Islet precursor cell (in vitro differentiated cells): ENCODE measurements at places on chromosomes 2 and 18.

GRCh38 chr2:169324581-169325260, 37.6 kb downstream of the LRP2 start:
- DNase-seq: peak; percentile 87

GRCh38 chr2:119205001-119205706, 18.5 kb upstream of the STEAP3 start:
- no peak for DNase-seq

DNA sequence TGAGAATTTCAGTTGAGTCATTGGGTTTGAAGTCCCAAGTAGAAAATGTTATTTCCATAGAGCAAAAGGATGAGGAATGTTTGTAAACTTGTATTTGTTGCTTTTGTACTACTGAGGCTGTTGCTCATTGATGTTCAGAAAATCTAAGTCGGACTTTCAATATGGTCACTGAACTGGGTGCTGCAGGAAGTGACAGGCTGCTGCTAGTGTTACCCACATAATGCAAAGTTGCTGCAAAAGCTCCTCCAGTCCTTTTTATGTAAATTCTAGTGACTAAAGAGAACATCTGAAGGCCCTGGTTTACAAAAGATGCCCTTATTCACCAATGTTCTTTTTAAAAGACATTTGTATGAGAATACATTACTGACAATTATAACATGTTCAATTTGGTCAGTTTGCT, 131.1 kb upstream of the FAM98A start:
- DNase-seq: no peak

GRCh38 chr2:231640241-231640640, 47.6 kb downstream of the TEX44 start:
- no peak for DNase-seq

DNA sequence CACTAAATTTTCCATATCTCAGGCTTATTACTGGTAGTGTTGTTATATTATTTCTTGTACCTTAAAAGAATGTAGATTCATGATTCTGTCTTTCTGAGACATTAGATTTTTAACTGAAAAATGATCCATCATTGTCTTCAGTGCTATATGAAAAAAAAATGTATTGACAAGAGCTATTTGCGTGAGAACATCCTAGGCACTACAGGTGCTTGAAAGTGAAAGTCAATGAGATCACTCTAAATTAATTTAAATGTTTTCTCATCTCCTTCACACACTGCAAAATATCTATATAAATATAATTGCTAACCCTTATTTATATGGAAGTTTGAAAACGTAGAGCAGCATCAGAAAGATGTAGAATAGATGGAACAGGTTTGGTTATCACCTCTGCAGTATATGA, 684.6 kb downstream of the TRIB2 start:
- no peak for DNase-seq

DNA sequence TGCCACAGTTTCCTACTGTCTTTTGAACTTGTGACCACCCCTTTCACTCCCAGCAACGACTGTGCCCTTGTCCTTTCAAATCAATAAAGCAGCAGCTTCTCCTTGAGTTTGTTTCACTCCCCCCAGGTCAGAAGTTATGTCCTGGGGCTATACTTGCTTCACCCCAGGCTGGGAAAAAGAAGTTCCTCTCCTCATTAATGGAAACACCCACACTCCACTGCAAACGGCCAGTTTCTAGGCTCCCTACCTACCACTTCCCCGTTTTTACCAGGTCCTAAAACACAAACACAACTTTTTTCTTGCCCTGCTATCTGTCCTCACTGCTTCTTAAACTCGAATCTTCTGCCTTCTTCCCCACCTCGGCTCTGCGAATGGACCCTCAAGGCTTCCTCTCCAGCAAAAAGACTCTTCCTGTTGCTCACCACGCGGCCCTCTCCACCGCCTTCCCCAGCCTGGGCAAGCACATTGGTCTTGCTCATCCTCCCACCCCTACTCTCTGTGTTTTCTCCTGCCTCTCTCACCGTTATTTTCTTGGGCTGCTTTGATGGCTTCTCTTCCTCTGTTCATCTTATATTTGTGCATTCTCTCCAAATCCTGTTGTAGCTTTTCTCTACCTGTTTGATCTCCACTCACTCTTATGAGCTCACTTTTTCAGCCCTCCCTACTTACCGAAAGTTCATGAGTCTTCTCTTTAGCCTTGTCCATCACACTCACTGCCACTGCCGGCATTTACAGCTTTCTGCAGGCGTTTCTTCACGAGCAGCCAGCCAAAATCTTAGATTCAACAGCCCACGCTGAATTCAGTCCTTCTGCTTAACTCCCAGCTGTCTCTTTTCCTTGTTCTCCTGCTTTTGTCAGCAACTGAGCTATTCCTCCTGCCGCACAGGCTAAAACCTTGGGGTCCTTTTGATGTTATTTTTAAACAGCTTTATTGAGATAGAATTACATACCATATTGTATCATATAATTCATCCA, 7.0 kb upstream of the SP5 start:
- DNase-seq: no peak

GRCh38 chr2:40716879-40717278, 265.0 kb upstream of the SLC8A1 start:
- DNase-seq: peak; percentile 57

DNA sequence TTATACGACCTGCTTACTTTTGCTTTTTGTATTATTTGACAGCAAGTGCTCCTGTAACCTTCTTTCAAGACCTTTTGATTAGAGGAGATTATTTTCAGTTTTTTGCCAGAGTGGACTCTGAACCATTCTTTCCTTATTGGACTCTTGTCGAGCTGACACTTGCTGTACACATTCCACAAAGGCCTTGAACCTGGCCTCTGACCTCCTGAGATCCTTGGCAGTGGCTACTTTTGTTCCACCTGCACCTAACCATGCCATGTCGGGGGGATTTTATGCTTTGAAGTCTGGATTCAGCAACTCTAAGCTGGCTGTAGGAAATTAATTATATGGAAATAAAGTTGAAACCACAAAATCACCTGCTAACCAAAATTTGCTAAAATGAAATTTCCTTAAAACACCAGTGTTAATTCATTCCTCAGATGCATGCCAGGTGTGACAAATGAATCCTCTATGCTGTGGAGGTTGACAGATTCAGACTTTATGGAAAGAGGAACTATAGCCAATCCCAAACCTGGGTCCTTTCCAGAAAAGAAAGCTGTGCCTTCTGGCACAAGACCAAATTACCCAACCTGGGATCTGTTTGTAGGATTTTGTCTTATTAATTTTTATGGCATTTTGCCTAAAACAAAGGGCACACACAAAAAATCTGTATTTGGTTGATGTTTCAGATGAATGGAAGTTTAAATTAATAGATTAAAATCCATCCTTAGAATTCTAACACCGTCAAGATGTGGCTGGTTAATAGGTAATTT, 110.4 kb downstream of the CDC42EP3 start:
- DNase-seq: no peak

GRCh38 chr2:33903215-33903614, 304.1 kb upstream of the FAM98A start:
- no peak for DNase-seq

GRCh38 chr2:109143214-109144187, 14.5 kb downstream of the SH3RF3 start:
- no peak for DNase-seq

DNA sequence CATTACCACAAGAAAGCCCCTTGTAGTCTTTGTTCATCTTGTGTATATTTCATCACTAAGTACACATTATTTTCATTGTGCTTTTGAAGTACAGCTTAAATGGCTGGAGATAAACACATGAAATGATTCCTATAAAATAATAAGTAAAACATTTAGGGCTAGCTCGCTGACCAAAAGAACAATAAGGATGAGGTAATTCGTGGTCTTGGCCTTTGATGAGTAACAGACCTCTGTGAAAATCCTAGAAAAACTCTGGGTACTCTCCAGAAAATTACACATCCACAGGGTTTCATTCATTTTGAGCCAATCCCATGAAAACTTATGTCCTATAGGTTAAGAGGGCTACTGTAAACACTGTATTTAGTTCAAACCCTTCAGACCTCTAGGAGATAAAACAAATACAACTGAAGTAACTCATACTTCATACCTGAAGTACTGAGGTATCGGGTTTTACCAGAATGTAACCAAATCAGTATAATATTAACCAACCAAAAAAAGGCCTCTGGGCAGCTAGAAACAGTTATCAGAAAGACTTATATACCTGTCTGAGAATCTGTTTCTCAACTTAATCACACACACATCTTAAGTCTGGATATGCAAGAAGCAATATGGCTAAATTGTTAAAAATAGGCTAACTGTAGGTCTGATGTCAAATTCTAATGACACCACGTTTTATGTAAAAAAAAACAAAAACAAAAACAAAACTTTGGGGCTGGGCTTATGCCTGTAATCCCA, 31.0 kb downstream of the CFAP36 start:
- DNase-seq: no peak

- no peak for DNase-seq
These were observed 332.9 kb downstream of the SOCS6 start for GRCh38 chr18:70621710-70622109.

DNA sequence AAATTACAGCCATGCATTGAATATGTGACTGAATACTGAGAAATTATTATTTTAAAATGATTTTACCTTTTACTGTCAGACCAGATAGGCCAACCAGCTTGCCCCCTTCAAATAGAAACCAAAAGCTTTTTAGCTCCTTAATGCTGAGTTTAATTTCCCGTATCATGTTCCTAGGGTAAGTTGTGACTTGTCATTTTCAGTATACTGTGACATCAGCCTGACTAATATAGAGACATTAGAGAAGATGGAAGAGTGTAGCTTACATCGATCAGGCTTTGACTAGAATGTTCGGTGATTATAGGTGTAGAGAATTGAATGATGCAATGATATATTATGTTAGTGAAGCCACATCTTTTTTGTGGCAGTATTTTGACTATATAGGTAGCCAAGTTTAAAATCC, 50.6 kb upstream of the ZEB2 start:
- no peak for DNase-seq

DNA sequence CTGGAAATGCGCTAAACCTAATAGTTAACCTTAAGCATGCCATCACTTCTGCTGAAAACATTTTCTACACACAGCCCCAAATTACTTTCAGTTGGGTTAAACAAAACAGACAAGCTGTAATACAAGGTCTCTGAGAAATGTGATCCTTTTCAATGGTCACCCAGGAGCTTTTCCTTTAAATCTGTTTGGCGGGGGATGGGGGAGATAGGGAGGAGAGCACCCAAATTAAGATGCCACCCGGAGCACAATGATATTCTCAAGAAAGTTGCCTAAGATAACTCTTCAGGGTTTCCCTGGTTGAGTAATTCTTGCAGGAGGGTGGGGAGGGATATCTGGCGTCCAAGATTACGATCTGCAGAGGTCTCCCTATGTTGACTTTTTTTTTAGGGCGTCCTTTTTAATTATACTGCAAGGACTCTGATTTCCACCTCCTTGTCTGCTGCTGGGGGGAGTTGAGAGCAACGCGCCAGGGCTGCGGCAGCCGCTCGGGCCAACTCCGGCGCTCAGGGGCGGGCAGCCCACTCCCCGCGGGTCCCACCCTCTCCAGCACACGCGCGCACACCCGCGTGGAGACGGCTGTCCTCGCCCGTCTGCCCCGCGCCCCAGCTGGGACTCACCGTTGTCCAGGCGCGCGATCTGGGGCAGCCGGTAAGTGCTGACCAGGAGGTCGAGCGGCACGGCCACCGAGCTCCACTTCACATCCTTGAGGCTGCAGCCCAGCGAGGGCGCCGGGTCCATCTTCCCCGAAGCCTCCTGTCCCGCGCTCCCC, 807 bp downstream of the GAREM1 start:
- peak; percentile 64 for DNase-seq

DNA sequence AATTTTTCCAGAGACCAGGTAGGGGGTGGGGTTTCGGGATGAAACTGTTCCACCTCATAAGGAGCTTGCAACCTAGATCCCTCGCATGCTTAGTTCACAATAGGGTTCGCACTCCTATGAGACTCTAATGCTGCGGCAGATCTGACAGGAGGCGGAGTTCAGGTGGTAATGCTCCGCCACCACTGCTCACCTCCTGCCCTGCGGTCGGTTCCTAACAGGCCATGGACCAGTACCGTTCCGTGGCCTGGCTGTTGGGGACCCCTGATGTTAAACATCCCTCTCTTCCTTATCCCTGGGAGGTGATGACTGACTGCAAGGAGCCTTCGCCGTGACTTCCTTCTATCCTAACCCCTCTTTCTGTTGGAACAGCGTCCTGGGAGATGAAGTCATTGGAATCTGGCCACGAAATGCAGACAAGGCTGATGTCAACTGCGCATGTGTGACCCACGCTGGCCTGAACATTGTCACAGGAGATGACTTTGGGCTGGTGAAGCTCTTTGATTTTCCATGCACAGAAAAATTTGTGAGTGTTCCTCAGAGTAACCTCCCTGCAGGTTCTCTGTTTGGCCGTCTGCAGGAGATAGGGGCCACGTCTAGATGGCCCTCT, 82.4 kb downstream of the RTN4 start:
- DNase-seq: no peak

DNA sequence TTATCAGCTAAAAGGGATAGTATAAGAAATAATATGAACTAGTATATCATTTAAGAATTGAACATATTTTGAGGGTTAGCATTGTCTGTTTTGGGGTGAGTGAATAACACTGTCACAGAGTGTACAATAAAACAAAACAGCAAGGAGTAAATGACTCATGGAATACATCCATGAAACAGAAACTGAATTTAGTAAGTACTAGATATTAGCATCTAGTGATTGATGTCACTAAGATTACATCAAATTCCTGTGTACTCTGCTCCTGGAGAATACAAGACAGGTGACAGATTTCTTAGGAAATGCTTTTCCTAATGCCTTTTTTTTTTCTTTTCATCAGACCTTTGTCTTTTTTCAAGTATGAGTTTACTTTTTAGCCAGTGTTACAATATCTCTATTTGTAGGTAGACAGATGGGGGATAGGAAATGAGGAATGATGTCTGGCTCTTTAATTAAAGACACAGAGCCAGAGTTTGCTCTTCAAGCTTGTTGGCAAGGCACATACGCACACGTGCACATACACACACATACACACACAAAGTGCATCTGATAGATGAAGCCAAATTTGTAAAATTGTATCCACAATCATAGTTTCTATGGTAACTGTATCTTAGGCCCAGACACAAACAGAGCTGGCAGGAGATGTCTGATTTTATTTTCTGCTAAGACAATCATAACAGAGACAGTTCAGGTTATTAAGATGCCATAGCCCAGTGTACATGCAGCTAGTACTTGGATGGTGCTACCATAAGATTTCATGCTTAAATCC, 138.2 kb upstream of the NRP2 start:
- DNase-seq: no peak

GRCh38 chr2:215796140-215796855, 217.1 kb downstream of the MREG start:
- no peak for DNase-seq

DNA sequence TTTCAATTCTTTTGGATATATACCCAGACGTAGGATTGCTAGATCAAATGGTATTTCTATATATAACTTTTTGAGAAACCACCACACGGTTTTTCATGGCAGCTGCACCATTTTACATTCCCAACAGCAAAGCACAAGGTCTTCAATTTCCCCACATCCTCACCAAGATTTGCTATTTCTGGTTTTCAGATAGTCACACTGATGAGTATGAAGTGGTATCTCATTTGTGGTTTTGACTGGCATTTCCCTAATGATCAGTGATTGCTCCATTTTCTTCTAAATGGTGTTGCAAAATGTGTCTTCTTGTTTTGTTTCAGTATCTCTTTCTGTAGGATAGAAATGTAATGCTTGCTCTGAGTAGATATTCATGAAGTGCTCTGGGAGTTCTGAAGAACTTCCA, 52.0 kb downstream of the ANKRD44 start:
- DNase-seq: no peak

- DNase-seq: no peak
These were observed 359.5 kb upstream of the RGPD4 start for GRCh38 chr2:107466984-107467773.
